NCI-H1930 (cell line): ENCODE measurements at places on chromosomes 13 and 19.

- no peak for DNase-seq
Measured at GRCh38 chr13:83125791-83126190, 756.5 kb downstream of the SLITRK1 start.

DNA sequence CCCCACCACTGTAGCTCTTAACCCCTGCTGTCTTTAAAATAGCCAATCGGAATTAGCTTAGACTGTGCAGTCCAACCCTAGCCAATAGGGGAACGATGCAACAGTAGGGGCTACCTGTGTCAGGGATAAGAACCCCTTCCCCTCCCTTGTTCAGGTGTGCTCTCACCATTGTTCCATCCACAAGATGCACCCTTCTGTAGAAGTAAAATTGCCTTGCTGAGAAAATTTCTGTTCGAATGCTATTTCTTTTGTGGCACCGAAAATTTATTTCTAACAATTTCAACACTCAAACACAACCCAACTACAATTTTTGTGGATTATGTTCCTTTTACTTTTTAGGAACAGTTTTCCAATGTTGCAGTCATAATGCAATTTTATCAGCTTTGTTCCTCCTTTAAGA, 3.6 kb upstream of the ZNF583 start:
- no peak for DNase-seq

- DNase-seq = no peak
Measured at GRCh38 chr13:45048890-45049407, 59.6 kb downstream of the GPALPP1 start.

DNA sequence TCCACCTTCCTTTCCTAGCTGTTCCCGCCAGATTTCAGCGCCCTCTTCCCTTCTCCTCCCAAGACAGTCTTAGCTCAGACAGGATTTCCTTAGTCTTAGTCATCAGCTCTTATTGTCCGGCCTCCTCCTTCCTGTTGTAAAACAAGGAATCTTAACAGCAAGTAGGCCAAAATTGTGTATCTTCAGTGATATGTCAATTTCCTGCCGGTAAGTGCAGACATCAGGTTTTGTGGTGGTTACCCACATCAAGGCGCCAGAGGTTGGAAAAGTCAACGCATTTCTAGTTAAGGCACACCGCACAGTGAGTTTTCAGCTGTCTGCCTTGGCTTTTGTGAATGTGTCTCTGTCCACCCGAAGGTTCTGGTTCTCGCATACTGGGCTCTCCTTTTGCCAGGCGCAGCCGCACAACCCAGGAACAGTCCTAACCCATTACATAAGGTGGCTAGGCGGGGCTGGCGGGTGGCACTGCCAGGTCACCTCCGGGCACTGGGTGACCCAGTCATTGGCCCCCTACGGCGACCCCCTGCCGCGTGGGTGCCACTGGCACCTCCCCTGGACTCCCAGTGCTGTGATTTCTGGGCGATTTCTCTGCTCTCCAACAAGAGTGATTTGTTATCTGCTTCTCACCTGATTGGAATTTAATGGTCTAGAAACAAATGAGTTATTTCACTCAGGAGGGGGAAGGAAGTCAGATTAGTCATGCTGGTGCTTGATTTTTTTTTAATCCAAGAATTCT, 12.9 kb downstream of the COL4A2 start:
- no peak for DNase-seq

DNA sequence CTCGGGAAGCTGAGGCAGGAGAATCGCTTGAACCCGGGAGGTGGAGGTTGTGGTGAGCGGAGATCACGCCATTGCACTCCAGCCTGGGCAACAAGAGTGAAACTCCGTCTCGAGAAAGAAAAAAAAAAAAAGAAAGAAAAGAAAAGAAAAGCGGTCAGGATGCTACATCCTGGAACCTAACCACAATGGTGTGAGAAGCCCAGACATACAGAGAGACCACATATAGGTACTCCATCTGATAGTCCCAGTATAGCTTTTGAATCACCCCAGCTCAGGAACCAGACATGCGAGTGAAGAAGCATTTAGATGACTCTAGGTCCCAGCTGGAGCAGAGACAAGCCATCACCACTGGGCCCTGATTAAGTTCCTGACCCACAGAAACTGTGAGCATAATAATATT, 3.2 kb downstream of the IFNL1 start:
- DNase-seq = no peak

DNA sequence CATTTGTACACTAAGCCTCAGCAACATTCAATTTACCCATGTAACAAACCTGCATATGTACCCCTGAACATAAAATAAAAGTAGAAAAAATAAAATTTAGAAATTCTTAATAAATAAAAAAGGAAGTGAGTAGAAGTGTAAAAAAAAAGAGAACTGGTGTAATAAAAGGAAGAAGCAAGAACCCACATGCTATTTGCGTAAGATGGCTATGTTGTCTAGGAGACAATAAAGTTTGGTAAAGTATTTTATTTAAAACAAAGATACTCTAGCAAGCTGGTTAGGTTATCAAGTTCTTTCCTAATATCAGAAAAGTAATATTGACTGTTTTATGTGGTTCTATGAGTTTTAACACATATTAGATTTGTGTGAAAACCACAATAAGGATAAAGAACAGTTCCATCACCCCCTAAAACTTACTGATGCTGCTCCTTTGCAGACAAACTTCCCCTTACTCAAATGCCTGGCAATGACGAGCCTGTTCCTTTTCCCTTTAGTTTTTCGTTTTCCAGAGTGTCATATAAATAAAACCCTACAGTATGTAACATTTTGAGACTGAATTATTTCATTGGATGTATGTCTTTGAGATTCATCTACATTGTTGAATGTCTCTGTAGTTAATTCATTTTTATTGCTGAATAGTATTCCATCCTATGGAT, 98.9 kb downstream of the TNFSF13B start:
- DNase-seq = no peak

DNA sequence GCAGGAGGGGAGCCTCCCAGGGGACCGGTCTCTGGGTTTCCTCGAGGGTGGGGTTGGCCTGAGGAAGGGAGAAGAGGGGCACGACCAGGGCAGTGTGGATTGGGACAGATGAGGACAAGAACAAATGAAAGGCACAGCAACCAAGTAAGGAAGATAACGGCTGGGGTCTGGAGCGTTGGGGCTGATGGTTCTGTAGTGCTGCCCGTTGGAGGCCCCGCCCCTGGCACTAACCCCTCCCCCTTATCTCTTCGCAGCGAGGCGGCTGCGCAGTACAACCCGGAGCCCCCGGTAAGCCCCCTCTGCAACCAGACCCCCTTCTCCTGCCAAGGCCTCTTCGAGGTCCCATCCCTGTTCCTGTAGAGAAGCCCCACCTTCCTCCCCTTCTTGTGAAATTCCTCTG, 2.2 kb downstream of the CAPNS1 start:
- no peak for DNase-seq

GRCh38 chr19:1811472-1811894, 593 bp downstream of the ATP8B3 start:
- no peak for DNase-seq

DNA sequence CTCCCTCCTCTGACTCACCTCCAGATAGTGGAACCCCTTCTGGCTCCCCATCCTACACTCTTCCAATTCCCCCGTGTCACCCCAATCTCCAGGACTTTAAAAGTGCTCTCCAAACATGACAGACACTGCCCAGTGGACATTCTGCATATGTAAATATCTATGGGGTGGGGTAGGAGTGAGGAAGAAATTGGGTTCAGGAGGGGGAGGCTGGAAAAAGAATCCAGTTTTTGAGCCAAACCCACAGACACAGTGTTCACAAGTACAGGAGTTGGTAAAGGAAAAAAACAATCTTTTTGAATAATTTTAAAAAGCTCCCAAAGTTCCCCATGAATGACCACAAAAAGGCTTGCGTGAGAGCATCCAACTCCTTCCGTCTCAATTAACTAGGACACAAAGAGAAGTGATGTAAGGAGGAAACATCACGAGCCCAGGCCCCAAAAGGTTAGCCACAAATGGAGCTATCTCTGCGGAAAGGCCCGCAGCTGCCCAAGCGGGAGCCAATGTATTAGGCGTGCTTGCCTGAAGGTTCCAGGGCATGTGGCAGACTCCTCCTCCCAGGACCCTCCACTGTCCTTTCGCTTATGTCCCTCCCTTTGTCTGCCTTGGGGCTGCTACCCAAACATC, 18.0 kb downstream of the ZC3H4 start:
- no peak for DNase-seq

DNA sequence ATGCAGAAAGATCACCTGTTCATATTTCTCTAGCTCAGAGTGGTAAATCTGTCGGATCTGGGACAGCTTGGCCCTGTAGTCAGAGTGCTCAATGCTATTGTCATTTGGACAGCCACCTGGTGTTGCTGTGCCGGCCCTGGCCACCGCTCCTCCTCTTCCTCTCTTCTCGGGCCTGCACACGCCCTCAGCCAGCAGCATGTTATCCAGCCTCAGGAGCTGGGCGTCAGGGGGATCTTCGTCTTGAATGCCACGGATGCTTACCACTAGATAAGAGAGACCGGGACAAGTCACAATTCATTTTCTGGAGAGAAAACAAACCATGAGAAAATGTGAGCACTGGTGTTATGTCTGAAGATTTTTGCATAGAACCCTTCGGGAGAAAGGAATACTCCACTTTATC, 32.5 kb downstream of the CILP2 start:
- DNase-seq = no peak

GRCh38 chr19:23784274-23784673, 25.6 kb upstream of the ZNF681 start:
- no peak for DNase-seq

DNA sequence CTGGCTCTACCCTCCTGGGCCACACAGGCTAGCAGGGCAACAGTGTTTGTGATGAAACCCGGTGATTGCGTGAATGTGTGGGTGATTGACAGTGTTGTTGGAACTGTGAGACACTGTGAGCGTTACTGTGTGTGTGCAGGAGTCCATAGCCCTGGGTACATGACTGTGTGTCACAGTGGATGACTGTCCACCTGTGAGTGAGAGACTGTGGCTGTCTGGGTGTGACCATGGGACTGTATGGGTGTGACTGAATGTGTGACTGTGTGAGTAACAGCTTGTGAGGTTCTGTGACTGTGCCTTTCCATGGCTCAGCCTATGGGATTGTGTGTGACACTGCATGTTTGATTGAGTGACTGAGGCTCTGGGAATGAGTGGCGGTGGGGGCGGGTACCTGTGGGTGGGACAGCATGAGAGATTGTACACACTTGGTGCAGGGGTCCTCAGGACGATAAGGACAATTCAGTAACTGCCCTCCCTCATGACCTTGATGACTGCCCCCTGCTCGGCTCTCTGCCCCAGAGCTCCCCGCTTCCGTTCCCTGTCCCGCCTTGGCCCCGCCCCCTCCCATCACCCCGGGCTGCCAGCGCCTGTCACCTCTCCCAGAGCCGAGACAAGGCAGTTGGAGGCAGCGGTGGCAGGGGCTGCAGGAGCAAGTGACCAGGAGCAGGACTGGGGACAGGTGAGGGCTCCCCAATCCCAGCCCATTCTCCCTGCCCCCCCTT, at the start of gene GIPR:
GIPR (plus strand) TSS at position 602 of the 722 bp plus-strand sequence. CDS start 1,300 bp downstream, outside the sequence.
- no peak for DNase-seq

GRCh38 chr19:16062789-16063188, 13.5 kb upstream of the TPM4 start:
- no peak for DNase-seq

DNA sequence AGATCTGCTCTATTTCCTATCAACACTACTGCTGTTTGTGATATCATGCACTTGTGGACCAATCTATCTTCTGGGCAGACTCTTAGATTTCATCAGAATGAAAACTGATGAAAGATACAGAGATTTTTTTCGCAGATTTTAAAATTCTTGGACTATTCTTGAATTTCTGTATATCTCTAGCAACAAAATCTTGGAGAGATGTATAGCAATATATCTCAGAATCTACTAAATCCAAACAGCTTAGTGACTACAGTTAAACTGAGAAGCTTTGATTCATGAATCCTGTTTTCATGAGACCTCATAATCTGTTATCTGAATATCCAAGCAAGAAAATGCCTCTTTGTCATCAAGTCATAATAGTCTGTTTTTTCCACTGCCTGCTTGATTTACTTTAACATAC, 28.0 kb upstream of the FREM2 start:
- DNase-seq = no peak

DNA sequence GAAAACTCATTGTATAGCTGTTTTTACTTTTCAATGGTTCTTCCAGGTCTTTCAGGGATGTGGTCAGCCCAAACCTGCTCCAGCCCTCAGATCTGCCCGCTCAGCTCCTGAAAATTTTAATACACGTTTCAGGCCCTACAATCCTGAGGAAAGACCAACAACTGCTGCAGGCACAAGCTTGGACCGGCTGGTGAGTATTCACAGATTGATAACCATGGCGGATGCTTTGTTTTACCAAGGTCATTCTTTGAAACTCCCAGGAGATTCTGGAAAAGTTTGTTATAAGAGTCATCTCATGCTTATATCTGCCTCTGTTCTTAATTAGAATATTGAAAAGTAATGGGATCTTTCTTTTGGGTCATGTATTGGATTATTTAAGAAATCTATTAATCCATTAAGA, 173.5 kb downstream of the DCT start:
- DNase-seq = no peak

DNA sequence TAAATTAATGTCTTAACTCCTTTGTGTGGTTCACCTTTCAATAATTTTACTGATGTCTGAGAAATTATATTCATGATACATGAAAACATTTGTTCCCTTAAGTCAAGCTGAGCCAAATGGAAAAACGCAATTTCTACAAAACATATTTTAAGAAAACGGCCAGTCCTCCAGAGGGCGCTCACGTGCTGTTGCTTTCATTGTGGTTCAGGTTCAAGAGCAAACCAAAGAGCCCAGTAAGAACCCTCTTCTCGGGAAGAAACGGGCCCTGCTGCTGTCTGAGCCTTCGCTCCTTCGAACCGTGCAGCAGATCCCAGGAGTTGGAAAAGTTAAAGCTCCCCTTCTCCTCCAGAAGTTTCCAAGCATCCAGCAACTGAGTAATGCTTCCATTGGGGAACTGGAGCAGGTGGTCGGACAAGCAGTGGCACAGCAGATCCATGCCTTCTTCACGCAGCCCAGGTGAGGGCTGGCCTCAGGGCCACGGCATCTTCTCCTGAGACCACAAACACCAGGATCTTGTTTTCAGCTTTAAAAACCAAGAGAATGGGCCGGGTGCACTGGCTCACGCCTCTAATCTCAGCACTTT, 4.3 kb downstream of the FAAP24 start:
- peak; percentile 33 for DNase-seq

DNA sequence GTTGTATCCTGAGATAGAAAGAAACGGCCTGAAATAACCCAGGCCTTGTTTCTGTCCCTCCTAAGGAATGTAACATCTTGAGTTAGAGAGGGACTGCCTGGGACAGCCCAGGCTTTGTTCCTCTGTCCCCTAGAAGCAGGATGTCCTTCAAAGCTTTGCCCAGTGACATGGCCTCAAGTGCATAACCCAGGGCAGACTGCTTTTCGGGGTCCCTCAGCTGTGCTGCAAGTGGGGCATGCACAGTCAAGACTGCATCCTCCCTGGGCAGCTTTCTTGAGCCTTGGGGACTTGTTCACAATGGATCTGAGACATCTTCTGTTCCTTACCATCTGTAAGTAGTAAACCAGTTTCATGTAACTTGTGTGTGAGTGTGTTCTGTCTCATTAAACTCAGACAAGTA, 7.5 kb upstream of the EPSTI1 start:
- no peak for DNase-seq

DNA sequence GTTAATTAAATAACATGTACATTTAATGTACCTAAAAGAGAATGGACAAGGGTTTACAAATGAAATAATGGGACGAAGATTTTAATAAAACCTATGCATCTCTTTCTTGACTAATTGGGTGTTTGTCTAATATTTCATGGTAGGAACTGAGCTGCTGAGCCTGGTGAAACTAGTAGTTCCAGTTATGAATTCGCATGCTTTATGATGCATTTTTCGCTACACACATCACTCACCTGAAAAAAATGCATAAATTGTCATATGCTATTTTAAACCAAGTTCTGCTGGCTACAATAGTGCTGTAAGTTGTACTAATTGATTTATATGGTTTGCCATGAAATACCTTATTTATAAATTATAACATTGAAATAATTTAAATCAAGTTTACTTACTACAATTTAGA, 806.8 kb upstream of the SLITRK5 start:
- DNase-seq = no peak
